ENCODE measurements at places on chromosomes 12 and 14.
A peak's percentile ranks its signal among the peaks of the same experiment; 100 is the strongest.

- DNase-seq: no peak
Measured at GRCh38 chr12:8449355-8449859, 6.4 kb upstream of the CLEC6A start.

GRCh38 chr12:54641089-54641488, 6.4 kb upstream of the LACRT start:
- no peak for DNase-seq

DNA sequence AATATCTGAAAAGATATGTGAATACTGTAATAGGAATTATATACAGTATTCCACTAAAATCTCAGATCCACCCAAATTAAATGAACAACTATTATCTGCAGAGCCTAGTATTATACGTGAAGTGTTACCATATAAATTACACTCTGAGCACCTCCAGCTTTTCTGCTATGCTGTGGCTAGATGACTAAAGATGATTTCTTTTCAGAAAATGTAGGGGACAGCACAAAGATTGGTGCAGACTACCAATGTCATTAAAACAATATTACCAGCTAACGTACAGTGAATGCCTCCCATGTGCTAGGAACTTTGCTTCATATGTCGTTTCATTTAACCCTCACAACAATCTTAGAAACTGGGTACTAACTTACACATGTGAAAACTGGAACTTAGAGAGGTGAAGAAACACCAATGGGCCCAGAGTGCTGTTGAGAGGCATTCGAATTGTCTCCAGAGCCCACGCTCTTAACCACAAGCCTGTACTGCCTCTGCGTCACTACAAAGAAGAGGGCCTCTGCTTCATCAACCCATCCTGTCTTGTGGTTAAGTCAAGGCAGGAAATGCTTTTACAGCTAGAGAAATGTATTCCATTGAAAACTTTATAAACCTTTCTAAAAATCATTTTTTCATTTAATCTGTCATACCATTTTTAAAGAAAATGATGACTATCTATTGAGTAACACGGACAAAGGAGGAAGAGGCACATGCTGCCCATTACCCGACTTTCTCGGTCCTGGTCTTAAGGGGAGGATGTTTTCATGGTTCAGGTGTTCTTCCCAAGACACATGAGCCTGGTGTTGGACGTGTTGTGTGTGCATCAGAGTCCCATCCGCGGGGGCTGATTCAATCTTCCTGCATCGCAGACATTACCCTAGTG, 1.3 kb downstream of the GPR65 start:
- peak; percentile 60 for DNase-seq

- DNase-seq: no peak
Measured at GRCh38 chr12:63302269-63302940, 151.4 kb upstream of the AVPR1A start.

DNA sequence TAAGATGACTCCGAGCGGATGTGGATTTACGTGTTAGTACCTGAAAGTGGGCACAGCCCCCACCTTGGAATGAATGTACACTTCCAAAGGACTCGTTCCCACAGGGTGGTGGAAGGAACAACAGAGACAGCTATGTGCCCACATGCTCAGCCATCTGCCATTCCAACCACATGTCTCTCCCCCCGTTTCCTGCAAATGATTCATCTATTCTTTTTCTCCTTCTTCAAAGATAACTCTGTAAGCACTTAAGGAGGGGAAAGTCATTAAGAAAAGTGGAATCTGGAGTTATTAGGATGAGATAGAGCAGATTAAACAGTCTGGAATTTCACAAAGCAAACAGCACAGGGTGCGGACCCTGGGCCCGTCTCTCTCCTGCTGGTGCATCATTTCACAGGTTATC, 18.5 kb upstream of the DUSP6 start:
- no peak for DNase-seq

DNA sequence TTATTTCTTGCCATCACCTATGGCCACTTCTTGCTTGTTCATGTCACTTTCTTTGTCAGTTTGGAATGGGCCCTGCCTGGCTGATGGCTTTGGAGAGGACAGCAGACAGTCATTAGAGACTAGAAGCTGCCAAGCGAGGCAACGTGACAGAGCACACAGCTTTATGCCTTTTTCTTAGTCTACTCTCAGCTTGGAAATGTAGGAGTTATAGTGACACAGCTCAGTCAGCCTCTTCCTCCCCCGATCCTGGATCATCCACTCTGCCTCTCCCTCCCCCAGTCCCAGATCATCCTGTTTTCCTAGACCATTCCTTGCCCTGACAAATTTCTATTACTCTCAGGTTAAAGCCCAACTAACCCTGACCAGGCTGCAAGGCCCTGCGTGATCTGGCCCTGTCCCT, 26.6 kb downstream of the ETV6 start:
- no peak for DNase-seq

DNA sequence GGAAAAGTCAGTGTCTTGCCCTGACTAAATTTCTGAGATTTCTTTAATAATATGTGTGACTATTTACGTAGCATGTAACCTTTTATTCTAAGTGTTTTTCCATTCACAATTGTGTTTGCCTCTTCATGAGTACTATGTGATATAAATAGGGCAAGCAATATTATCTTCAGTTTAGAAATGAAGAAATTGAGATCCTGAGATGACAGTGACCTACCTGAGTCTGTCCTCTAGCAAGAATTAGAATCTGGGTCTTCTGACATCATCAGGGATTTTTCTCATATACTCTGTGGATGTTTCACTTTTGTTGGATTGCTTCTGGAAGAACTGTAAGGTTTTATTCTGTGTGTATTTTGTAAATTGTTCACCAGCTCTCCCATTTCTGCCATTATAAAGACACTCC, 35.0 kb downstream of the TMTC2 start:
- DNase-seq: no peak

DNA sequence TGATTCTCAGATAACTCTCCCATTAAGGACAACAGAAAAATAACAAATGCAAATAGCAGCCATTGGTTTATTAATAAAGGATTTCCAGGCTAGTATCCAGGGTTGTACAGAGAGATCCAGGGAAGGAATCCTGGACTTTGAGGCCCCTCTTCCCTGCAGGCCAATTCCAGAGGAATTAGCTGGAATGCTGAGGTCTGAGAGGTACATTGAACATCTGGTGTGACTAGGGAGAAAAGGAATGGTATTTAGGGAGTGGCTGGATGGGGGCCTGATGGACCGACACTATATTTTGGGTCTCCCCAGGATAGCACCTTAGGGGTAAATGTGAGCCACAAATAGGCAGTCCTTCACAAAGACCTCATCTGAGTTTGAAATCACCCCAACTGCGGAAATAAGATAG, 924.5 kb downstream of the AACS start:
- no peak for DNase-seq

- no peak for DNase-seq
Measured at GRCh38 chr12:99154216-99154982, 493.2 kb upstream of the GARIN6 start.

DNA sequence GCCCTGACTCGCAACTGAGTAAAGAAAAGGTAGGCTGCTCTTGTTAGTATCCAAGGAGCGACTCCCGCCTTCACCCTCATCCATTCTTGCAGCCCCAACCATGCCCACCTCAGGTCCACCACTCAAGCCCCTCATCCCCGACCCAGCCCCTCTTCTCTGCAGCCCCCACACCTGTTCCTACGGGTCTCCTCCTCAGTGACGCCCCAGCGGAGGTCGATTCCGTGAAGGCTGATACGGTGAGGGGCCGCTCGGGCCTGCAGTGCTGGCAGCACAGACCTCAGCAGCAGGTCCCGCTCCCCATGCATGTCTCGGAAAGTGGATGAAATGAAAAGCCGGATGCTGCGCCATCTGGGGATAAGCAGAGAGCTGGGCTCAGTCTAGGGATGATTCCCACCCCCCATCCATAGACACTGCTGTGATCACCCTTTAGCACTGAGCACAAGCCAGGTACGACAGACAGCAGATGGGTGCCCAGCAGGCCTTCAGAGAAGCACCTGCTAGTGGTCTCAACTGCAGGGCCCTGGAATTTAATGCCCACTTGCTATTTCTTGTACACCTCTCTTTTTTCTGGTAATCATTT, 26.9 kb downstream of the TEP1 start:
- no peak for DNase-seq

- DNase-seq: no peak
Measured at GRCh38 chr12:132529906-132530305, 40.0 kb downstream of the FBRSL1 start.

DNA sequence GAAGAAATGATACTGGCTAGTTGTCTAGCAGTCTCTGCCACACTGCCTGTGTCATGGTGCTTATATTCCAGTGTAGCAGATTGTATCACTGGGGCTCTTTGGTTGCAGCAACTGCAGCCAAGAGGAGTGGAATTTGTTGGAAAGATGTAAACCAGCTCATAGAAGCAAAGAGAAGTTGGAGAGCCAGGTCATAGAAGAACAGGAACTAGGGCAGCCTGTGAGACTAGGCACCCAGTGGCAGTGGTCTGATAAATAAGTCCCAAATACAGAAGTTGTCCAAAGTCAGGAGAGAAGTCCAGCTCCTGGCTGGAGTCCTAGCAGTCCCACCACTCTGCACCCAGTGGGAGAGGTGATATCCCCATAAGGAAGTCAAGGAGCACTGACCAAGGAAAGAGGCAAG, 172.5 kb upstream of the ARID2 start:
- DNase-seq: no peak

- no peak for DNase-seq
Measured at GRCh38 chr14:91253795-91254323, 9.4 kb upstream of the GPR68 start.

DNA sequence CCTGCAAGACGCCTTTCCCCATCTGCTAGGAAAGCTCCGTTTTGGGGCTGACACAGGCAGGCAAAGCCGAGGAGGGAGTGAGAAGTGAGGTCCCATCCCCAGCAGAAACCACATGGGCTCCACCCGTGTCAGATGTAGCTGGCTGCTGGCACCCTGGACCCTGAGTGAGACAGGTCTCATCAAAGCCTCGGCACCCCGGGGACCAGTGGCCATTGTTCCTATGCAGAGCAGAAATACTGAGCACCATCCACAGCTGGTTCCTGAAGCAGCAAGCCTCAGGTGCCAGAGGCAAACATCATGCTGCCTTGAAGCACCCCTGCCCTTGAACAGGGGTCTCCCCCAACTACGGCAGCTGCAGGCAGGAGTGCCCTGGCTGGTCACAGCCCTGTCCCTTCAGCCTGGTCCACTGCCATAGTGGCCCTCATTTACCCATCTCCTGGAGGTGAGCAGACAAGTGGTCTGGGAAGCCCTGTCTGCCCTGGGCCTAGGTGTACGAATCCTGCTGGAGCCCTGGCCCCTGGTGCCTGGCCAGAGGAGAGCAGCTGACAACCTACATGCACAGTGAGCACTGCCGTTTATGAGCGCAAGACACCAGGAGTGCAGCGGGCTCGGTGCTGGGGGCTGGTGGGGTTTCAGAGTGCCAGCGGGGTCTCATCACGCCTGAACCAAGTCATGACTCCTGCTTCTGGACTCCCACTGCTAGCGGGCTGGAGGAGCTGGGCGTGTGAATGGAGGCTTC, 289.8 kb upstream of the RTL1 start:
- no peak for DNase-seq

DNA sequence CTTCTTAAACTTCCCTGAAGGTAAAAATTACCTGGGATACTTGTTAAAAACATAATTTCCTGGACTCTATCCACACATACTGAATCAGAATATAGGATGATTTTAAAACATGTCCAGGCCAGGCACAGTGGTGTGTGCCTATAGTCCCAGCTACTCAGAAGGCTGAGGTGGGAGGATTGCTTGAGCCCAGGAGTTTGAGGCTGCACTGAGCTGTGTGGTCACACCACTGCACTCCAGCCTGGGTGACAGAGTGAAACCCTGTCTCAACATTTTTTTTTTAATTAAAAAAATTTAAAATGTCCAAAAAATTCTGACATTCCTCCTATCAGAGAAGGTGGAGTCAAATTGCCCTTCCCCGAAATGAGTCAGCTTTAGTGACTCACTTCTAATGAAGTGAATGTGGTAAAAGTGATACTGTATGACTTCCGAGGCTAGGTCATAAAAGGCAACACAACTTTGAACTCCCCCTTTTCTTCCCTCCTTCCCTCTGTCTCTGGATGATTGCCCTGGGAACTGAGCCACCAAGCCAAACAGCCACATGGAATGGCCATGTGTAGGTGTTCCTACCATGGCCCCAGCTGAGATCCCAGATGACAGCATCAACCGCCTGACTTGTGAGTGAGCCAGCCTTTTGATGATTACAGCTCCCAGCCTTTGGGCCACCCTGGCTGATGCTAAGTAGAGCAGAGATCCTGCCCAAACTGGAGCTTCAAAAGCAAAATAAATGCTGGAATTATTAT, 36.3 kb downstream of the LIMA1 start:
- DNase-seq: peak; percentile 32

DNA sequence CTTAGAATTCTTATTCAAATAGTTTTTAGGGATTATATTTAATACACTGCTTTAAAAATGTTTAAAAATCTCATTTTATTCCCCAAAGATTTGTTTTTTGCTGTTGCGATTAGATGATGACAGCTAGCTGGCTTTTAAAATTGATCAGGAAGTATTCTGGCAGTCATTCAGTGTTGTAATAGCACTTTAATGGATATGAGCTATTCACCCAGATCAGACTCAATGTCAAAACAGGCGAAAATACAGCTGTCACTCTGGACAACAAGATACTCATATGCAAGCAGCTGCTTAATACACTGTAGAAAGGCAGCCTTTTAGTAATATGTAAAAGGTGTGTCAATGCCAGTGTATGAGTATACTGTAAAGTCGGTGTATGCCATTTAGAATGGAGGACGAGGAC, 91.7 kb downstream of the NPAS3 start:
- no peak for DNase-seq

GRCh38 chr12:98456576-98457573, 58.5 kb upstream of the TMPO start:
- DNase-seq: peak; percentile 9

DNA sequence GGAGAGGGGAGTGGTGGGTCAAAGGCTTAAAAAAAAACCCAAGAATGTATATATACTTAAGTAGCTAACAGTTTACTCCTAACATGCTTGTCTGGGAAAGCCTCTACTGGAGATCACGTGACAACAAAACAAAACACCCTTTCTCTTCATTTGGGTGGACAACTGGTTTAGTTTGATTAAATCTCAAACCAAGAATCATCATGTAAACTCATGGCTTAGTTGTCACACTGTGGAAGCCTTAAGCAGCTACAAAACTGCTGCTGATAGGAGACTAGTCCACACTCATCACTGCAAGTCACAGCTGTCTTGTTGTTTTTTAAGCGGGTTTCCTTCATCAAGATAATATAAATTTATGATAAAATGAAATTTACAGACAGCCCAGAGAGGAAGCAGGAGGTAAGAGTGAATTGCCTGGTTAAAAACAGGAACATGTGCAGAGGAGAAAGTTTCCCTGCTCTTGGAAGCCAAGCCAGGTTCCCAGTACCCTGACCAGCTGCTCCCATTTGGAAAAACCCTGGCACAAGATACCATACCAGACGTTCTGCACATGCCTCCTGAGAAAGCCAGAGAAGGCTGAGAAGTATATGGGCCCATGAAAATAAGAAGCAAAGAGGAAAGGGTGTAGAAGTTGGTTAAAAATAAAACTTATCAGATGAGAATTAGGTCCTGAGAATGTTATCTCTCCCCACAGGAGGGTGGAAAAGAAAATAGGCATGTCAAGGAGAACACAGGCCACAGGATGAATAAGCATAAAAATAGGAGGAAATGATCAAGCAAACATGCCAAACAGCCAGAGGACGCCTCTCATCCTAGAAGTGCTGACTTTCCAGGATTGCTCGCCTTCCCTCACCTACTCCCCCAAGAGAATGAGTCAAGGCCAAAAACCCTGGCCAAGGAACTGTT, 34.0 kb downstream of the EGLN3 start:
- no peak for DNase-seq
